ENCODE measurements at places on chromosomes 5 and 9.

DNA sequence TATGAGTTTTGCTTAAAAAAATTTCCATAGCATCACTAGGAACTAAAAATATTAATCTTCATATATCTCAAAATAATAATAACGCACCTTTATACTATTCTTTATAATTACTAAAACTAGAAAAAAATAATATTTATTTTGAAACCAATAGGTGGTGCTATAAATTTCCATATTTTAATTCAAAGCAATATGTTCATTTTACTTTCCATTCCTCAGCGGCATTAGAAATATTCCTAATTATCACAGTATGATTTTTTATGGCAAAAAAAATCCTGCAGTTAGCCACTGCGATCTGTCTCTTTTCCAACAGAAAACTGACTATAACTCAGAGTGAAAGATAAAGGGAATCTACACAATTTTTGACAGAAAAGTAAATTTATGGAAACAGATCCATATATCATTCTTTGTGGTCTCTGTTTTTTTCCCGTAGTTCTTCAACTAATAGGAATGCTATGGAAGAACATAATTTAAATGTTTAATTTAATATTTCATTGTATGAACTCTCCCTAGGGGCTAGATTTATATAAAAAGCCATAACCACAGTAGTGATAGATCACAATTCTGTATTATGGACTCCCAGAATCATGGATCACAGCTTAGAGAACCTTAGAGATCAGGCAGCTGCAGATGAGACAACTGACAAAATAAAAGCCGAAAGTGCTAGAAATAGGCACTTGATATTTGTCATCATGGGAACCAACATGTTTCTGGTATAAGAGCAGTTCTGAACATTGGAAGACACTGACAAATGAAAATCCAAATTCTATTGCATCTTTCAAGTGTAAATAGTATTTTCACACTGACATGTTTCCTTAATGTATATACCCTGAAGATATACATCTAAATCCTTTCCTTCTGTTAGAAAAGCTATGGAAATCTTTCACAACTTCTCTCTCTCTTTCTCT, 167.7 kb upstream of the MPDZ start:
- DNase-seq, result no peak

DNA sequence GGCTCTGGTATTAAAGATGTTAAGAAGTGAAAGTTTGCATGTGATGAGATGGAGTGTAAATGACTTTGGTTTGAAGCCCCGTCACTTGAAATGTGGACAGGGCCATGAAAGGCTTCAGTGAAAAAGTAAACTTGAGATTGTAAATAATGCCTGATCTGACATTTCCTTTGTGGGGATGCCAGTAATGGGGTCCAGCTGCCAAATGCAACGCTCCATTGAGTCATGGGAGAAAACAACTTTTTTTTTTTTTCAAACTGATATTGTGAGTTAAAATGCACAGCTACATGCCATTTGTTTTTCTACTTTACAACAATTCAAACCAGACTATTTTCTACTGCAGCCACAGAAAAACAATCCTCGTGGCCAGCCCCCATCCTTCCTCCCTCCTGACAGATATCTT, 327.0 kb upstream of the TNC start:
- DNase-seq, result peak; percentile 76

GRCh38 chr5:9724707-9725106, 94.6 kb upstream of the TAS2R1 start:
- DNase-seq, result no peak

DNA sequence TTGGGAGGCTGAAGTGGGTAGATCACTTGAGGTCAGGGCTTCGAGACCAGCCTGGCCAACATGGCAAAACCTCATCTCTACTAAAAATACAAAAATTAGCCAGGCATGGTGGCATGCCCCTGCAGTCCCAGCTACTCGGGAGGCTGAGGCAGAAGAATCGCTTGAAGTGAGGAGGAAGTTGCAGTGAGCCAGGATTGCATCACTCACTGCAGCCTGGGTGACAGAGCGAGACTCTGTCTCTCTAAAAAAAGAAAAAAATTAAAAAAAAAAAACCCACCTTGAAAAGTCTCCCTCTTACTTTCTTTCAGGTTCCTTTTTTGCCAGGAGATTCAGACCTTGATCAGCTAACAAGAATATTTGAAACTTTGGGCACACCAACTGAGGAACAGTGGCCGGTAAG, 34.2 kb downstream of the CDK7 start:
- DNase-seq, result no peak

GRCh38 chr5:7878381-7878873, 9.5 kb downstream of the MTRR start:
- no peak for DNase-seq

DNA sequence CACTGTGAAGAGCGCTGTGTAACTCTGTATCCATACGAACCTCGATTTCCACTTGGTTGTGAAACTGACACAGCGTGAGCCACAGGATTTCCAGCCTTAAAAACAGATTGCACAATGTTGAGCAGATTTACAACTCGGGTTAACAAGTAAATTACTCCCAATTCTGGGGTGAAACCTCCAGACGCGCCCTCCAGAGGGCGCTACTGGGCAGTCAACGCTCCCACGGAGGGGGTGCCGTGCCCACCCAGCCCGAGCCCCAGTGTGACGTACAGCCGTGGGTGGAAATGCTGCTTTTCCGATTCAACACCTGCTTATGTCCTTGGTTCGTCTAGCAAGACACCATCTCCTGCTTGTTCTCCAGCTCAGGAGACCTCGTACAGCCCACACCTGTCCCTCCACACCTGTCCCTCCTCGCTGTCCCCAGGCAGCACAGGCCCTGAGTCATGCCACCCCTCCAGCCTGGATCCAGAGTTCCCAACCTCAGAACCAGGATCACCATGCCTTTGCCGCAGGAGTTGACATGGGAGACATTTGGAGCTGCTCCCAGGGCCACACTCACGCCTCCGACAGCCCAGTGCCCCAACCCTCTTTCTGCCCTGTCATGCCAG, 34.4 kb upstream of the SLC6A3 start:
- no peak for DNase-seq

GRCh38 chr9:110555551-110556331, 23.8 kb downstream of the SVEP1 start:
- no peak for DNase-seq

GRCh38 chr5:55241746-55242145, 8.3 kb upstream of the CCNO start:
- DNase-seq, result peak; percentile 83

DNA sequence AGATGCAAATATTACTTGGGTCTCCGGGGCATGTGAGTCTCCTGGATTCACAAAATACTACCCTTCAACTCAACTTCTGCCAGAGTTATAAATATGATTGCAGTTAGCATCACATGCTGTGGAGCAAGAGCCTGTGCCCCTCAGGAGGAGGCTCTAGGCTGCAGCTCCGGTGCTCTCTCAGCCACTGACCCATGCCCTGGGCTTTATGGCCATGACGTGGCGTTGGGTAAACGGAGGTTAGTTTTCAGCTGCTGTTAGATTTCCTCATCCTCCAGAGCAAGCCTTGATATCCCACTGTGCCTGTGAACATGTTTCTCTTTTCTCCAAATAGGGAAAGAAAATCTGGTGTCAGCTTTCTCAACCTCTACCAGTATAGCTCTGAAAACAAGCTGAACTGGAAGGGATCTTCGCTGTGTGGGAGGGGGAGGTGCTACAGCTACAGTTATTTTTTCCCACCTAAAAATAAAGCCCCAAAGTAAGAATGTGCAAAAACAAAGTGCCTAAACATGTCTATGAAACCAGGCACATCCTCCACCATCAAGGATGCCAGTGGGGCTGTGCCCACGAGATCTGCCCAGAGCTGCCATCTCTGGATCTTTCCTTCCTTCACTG, 124.4 kb upstream of the GPR151 start:
- no peak for DNase-seq

GRCh38 chr9:108521063-108521590, 334.7 kb downstream of the ACTL7B start:
- no peak for DNase-seq

DNA sequence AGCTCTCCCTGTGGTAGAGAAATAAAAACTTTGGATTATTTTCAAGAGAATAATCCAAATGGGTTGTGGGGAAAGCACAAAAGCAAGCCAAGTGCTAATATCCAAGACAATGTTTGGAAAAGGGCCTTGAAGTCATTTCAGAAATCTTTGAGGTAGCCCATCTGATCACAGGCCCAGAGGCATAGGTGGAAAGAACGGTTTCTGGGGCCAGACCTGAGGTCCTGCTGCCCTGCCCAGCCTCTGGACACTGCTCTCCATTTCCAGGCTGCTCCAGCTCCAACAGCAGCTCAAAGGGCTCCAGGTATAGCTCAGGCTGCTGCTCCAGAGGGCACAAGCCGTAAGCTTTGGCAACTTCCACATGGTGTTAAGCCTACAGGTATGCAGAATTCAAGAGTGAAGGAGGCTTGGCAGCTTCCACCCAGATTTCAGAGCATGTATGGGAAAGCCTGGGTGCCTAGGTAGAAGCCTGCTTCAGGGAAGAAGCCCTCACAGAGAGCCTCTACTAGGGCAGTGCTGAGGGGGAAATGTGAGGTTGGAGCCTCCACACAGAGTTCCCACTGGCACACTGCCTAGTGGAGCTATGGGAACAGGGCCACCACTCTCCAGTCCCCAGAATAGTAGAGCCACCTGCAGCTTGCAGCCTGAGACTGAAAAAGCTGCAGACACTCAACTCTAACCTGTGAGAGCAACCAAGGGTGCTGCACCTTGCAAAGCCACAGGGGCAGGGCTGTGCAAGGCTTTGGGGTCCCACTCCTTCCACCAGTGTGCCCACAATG, 133.1 kb downstream of the PIK3R1 start:
- no peak for DNase-seq

- no peak for DNase-seq
Measured at GRCh38 chr5:31396611-31397295, 135.1 kb downstream of the DROSHA start.

GRCh38 chr9:38227656-38228055, 158.6 kb upstream of the SHB start:
- peak; percentile 16 for DNase-seq

DNA sequence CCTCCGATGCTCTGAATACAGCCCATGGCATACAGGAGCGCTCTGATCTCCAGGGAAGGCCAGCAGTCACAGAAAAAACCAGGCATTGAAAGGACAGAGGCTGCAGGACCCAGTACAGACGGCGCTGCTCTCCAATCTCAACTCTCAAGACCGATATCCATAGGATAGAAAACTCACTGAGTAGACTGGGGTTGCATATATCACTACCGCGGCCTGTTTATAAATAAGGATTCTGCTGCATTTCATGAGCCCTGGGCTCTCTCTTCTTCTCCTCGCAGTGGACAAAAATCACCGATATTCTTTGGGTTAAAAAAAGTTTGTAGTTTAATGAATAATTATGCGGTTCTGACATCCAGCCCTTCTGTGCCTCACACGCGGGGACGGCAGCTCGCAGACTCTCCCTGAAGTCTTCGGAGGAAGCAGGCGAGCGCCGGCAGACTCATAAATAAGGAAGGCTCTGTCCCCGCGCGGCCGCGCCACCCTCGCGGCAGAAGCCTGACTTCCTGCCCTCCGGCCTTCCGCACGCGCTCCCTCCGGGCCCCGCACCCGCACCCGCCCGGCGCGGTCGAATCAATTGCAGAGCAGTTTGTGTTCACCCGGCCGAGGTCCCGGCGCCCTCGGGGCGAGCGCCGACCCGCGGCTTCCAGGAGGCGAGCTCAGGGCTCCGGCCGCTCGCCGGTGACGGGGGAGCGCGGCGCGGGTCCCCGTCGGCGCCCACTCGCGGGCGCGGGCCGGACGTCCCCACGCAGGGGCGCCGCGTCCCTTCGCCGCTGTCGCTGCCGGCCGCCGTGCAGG, at the start of gene FAM78A:
Gene FAM78A, minus strand, starts transcription at position 417 of the 795 bp plus-strand sequence. Its CDS starts 331 bp downstream, at position 86.
- DNase-seq, result no peak

DNA sequence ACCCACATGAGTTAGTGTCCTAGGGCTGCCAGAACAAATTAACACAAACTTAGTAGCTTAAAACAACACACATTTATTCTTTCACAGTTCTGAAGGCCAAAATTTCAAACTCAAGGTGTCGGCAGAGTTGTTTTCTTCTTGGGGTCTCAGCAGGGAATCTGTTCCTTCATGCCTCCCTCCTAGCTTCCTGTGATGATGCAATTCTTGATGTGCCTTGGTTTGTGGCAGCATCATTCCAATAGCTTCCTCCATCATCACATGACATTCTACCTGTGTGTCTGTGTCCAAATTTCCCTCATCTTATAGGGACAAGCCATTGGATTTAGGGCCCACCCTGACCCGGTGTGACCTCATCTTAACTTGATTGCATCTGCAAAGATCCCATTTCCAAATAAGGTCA, 12.2 kb upstream of the SLC25A48 start:
- DNase-seq, result no peak

- DNase-seq, result no peak
Measured at GRCh38 chr5:33369485-33370465, 71.0 kb upstream of the TARS1 start.
